ENCODE measurements at places on chromosomes 2 and 18.

- no peak for DNase-seq
Measured at GRCh38 chr2:234341306-234341985, 155.4 kb downstream of the ARL4C start.

DNA sequence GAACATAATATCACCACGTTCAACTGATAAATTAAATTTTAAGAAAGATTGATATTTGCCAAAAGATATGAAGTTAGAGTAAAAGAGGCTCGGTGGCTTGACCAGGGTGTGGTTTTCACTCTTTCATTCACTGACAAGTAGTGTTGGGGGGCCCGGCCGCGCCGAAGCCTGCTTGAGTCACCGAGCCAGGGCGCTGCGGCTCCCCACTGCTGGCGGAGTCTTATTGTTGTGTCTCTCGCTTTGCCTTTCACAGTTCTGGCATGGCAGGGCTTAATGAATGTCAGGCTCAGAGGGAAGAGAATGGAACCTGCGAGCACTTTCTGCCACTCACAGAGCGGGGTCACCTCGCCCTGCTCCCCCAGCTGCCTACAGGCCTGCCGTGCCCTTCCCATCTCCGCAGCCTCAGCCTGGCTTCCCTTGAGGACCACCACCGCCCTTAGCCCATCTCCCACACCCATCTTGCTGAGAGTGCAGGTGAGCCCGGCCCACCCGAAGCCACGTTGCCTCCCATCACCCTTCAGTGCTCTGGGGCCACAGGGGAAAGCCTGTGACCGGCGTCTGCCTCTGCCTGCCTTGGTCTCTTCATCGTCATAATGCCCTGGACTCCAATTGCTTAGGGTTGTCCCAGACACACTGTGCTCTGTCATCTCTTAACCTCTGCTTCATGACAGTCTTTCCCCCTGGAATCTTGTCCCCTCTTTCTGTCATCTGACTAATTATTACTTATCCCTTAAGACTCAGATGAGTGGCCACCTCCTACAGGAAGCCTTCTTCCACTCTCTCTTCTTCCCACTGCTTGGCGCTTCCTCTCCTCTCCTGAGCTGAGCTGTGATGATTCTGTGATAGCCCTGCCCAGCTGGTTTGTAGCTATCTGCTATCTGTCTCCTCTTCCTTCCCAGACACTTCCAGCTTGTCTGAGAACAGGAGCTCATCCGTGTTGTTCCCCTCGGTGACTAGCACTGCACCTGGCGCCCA is 142.5 kb downstream of the FAM210A start:
- DNase-seq: no peak

- no peak for DNase-seq
Measured at GRCh38 chr2:117607202-117607601, 207.3 kb upstream of the DDX18 start.

GRCh38 chr2:60317034-60317386 is 236.4 kb downstream of the BCL11A start:
- DNase-seq: no peak

- no peak for DNase-seq
Measured at GRCh38 chr2:98016908-98017670, 21.3 kb upstream of the TMEM131 start.

GRCh38 chr2:19797871-19798270 is 103.9 kb downstream of the TTC32 start:
- no peak for DNase-seq

Data from foreskin melanocyte (primary cell).